ENCODE measurements at places on chromosomes 11 and 22. TPM values are rescaled to one million over a fixed set of nuclear protein-coding genes. Genes with fewer than 3 reads are reported as not detected.

DNA sequence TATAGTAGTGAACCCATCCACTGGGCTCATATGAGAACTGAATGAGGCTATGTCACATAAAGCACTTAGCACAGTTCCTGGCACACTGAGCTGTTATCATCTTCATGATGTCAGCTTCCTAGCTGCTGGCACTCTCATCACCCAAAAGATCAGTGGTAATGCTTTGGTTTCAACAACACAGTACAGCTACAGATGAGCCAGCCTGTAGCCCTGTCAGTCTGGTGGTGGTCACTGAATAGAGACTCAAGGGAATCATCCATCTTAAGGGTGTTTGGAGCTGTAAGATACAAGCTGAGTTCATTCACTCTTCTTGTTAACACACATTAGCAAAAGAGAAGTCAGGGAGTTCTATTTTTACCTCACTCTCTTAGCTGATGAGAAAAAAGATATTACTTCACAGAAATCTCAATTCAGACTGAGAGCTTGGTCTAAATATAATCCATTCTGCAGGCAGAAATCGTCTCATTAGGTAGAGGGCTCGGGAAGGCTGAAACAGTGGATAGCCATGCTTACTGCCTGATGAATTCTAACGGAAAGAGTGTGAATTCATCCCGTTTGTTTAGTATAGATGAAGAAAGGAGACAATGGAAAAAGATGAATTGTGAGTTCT lies 6.3 kb upstream of the SLC1A2 start:
- H3K27me3 ChIP-seq = peaks cover 68% of the 10 kb centered on the region
- H3K4me1 ChIP-seq = no peaks in the 10 kb centered on the region
- H3K27ac ChIP-seq = no peak overlapping the region

The C22orf15 gene
- total RNA-seq = 0.81 TPM

The CHADL gene
- 1.0 TPM for total RNA-seq

GRCh38 chr11:119830400-119830799 lies 101.4 kb upstream of the NECTIN1 start:
- no peak overlapping the region for H3K4me3 ChIP-seq
- H3K27me3 ChIP-seq = peaks cover 10% of the 10 kb centered on the region
- H3K27ac ChIP-seq = no peak overlapping the region
- H3K4me1 ChIP-seq = no peaks in the 10 kb centered on the region

- H3K4me3 ChIP-seq = no peak overlapping the region
- H3K27me3 ChIP-seq = peaks cover 43% of the 10 kb centered on the region
- H3K4me1 ChIP-seq = no peaks in the 10 kb centered on the region
- no peak overlapping the region for H3K27ac ChIP-seq
These were observed 11.7 kb upstream of the ASPHD2 start for GRCh38 chr22:26417406-26417805.

- H3K27me3 ChIP-seq = no peaks in the 10 kb centered on the region
- DNase-seq = no peak
- peaks cover 5% of the 10 kb centered on the region for H3K4me1 ChIP-seq
- H3K27ac ChIP-seq = no peak overlapping the region
- no peaks in the 10 kb centered on the region for H3K36me3 ChIP-seq
These were observed 45.0 kb downstream of the GRAMD4 start for GRCh38 chr22:46665151-46665695.

The TMEM86A gene
- total RNA-seq = 0.52 TPM

DNA sequence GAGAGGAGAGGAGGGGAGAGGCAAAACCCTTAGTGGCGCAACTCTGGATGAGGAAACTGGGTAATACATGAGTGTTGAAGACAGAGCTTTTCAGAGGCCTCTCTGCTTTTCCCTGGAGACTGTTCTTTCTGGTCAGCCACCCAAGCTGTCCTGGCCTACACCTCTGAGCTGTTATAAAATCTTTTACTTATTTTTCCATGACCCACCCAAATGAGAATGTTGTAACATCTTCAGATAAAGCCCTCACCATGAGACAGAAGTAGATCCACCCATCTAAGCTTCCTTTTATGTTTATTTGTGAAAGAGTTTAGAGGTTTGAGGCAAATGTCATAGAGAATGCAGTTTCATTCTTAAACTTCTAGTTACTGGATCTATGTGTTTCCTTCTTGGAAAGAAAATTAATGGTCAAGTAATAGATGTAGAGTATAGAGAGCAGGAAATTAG lies 20.3 kb upstream of the APLP2 start:
- DNase-seq = no peak
- no peak overlapping the region for H3K4me3 ChIP-seq
- H3K4me1 ChIP-seq = no peaks in the 10 kb centered on the region
- peaks cover 12% of the 10 kb centered on the region for H3K27me3 ChIP-seq

The KREMEN1 gene
- total RNA-seq = not detected

GRCh38 chr11:5242208-5242607 lies 7.4 kb downstream of the HBG1 start:
- H3K4me3 ChIP-seq = no peak overlapping the region
- H3K36me3 ChIP-seq = no peaks in the 10 kb centered on the region
- H3K4me1 ChIP-seq = no peaks in the 10 kb centered on the region
- no peak overlapping the region for H3K27ac ChIP-seq

The GAS2 gene
- 1.5 TPM for total RNA-seq

- no peak for DNase-seq
- H3K4me1 ChIP-seq = peaks cover 6% of the 10 kb centered on the region
- no peaks in the 10 kb centered on the region for H3K27me3 ChIP-seq
These were observed 32.3 kb downstream of the MRGPRD start for GRCh38 chr11:68948496-68948895.

The CRYBB2 gene
- total RNA-seq = not detected

- DNase-seq = no peak
- no peak overlapping the region for H3K4me3 ChIP-seq
- no peaks in the 10 kb centered on the region for H3K36me3 ChIP-seq
- H3K4me1 ChIP-seq = no peaks in the 10 kb centered on the region
These were observed 451.3 kb downstream of the OPCML start for GRCh38 chr11:133081020-133081419.

The C11orf65 gene
- total RNA-seq = 0.83 TPM

GRCh38 chr22:48169227-48169626 lies 1406.8 kb downstream of the TBC1D22A start:
- no peak overlapping the region for H3K4me3 ChIP-seq
- no peaks in the 10 kb centered on the region for H3K4me1 ChIP-seq
- no peaks in the 10 kb centered on the region for H3K27me3 ChIP-seq
- no peaks in the 10 kb centered on the region for H3K36me3 ChIP-seq

The GDPD5 gene
- 23.1 TPM for total RNA-seq

- H3K27me3 ChIP-seq = no peaks in the 10 kb centered on the region
- peaks cover 66% of the 10 kb centered on the region for H3K36me3 ChIP-seq
These were observed 4.1 kb downstream of the PPP1CA start for GRCh38 chr11:67397536-67397935.

- no peak for DNase-seq
- H3K36me3 ChIP-seq = peaks cover 17% of the 10 kb centered on the region
- no peaks in the 10 kb centered on the region for H3K27me3 ChIP-seq
- H3K4me1 ChIP-seq = peaks cover 62% of the 10 kb centered on the region
- no peak overlapping the region for H3K4me3 ChIP-seq
- H3K27ac ChIP-seq = no peak overlapping the region
These were observed 13.8 kb upstream of the IFITM3 start for GRCh38 chr11:334264-334994.

The PHOX2A gene
- total RNA-seq = not detected

- no peak overlapping the region for H3K27ac ChIP-seq
- peaks cover 2% of the 10 kb centered on the region for H3K36me3 ChIP-seq
- H3K4me1 ChIP-seq = peaks cover 22% of the 10 kb centered on the region
- H3K27me3 ChIP-seq = peaks cover 37% of the 10 kb centered on the region
These were observed 2.4 kb upstream of the SMCO4 start for GRCh38 chr11:93545566-93545965.

DNA sequence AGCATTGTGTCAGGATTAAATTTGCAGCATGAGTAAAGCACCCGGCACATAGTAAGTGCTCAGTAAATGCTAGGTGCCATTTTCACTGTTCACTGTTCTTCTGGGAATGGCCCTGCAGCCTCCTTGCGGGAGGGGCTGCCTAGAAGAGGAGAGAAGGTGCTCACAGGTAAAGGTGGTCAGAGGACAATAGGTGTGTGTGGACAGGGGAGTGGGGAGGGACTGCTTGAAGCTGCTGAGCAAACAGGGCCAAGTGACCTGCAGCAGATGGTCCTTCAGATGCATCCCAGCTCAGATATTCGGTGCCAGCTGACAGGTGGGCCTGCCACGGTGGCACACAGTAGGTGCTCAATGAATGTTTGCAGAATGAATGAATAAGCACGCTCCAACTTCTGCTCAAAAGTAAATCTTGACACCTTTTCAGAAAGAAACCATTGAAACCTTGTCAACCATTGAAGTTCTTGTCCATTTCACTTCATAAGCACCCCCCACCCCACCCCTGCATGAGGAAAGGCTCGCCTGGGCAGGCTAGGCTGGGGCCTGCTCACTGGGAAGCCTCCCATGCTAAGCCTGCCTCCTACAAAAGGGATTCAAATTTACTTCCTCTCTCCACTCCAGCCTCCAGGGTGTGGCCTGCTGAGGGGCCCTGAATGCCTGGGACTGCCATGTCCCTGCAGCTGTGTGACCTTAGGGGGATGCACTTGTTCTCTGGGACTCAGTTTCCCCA lies 1.6 kb downstream of the KIAA0930 start:
- peaks cover 58% of the 10 kb centered on the region for H3K4me1 ChIP-seq
- no peak for DNase-seq

DNA sequence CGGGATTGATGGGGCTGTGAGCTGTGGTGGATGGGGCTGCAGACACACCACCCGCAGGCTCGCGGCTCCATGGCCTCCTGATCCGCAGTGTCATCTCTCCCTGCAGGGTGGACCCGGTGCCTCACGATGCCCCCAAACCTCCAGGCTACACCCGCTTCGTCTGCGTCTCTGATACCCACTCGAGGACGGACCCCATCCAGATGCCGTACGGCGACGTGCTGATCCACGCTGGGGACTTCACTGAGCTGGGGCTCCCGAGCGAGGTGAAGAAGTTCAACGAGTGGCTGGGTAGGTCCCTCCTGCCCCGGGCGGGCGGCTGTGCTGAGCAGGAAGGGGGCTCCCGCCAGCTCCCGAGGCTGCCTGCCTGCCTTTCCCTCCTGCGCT lies 23.1 kb downstream of the MPPED1 start:
- H3K36me3 ChIP-seq = no peaks in the 10 kb centered on the region
- peaks cover 10% of the 10 kb centered on the region for H3K27me3 ChIP-seq
- H3K4me3 ChIP-seq = no peak overlapping the region
- no peak for DNase-seq
- H3K4me1 ChIP-seq = no peaks in the 10 kb centered on the region
- H3K27ac ChIP-seq = no peak overlapping the region

The ADM gene
- total RNA-seq = 3.9 TPM

The ART5 gene
- total RNA-seq = not detected

The SPTBN2 gene
- total RNA-seq = 0.31 TPM

The GDPD4 gene
- not detected for total RNA-seq

The UBQLNL gene
- total RNA-seq = not detected

DNA sequence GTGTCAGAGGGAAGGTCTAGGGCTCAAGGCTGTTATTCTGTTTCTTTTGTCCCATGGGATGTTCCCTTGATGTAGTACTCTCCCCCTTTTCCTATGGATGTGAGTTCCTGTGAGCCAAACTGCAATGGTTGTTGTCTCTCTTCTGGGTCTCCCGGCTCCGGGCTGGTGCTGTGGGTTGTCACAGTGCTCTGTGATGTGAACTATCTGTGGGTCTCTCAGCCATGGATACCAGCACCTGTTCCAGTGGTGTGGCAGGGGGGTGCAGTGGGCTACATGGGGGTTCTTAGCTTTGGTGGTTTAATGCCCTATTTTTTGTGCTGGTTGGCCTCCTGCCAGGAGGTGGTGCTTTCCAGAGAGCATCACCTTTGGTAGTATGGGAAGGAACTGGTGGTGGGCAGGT lies 941.1 kb downstream of the KCNA4 start:
- no peak overlapping the region for H3K4me3 ChIP-seq
- no peaks in the 10 kb centered on the region for H3K36me3 ChIP-seq
- DNase-seq = no peak
- no peak overlapping the region for H3K27ac ChIP-seq

The KRTAP5-2 gene
- not detected for total RNA-seq

The SAA1 gene
- total RNA-seq = not detected

Measured in activated CD8-positive, alpha-beta T cell treated with anti-CD3 and anti-CD28 coated beads, Interleukin-2, amount 10 ng/mL, durations not matched to agents 7 days and 5 days (primary cell).